ENCODE measurements at places on chromosomes 1 and 21. TPM values are rescaled to one million over a fixed set of nuclear protein-coding genes. Genes with fewer than 3 reads are reported as not detected.

Gene UBL4B
- not detected for total RNA-seq

Gene PGLYRP4
- not detected for total RNA-seq

Gene FAM72C
- 7.1 TPM for total RNA-seq

Gene RBM11
- total RNA-seq: 0.65 TPM

Gene NID1
- total RNA-seq: 90.3 TPM

Gene KRTAP21-2
- not detected for total RNA-seq

Gene EPS8L3
- total RNA-seq: not detected

Gene HRNR
- total RNA-seq: not detected

Gene GGPS1
- total RNA-seq: 57.2 TPM

Gene E2F2
- total RNA-seq: 23.5 TPM

Gene FCRL1
- not detected for total RNA-seq

Gene KRTAP11-1
- total RNA-seq: not detected

Gene CYP4A22
- total RNA-seq: not detected

Gene POU3F1
- total RNA-seq: 12.1 TPM

Gene BGLAP
- 3.0 TPM for total RNA-seq

Gene PALMD
- total RNA-seq: 0.36 TPM

Gene WNT3A
- not detected for total RNA-seq

Gene WNT9A
- total RNA-seq: 0.54 TPM

Gene FBLIM1
- total RNA-seq: 7.9 TPM

Gene AVPR1B
- total RNA-seq: not detected

Gene CZIB
- 84.1 TPM for total RNA-seq

Gene OR10J1
- total RNA-seq: not detected

Gene OR2T35
- total RNA-seq: not detected

Gene ACTA1
- 0.48 TPM for total RNA-seq

Gene RHD
- total RNA-seq: 0.07 TPM

Gene MAP3K21
- 0.51 TPM for total RNA-seq

Gene RAB25
- not detected for total RNA-seq

Gene RGS4
- 0.84 TPM for total RNA-seq

Gene SYT11
- total RNA-seq: 20.0 TPM

Gene GUCA2A
- total RNA-seq: not detected

Gene GJC2
- total RNA-seq: 0.65 TPM

Gene CYP4X1
- total RNA-seq: 0.42 TPM

Gene GJB4
- total RNA-seq: not detected

Gene FHAD1
- 1.7 TPM for total RNA-seq

Gene HES5
- 90.9 TPM for total RNA-seq

Gene SPATA21
- total RNA-seq: not detected

Gene KRTAP12-2
- total RNA-seq: not detected

Gene GSTM1
- total RNA-seq: 45.9 TPM

Gene SLC1A7
- not detected for total RNA-seq

Gene PDZK1IP1
- not detected for total RNA-seq

Measured in neural crest cell (in vitro differentiated cells).